B cell (primary cell): ENCODE measurements at places on chromosomes 13 and 19.
A peak's percentile ranks its signal among the peaks of the same experiment; 100 is the strongest.

GRCh38 chr19:13401388-13401787 is 104.9 kb downstream of the CACNA1A start:
- DNase-seq, result no peak

GRCh38 chr19:19406878-19407632 is 1.6 kb downstream of the GATAD2A start:
- peak; percentile 61 for DNase-seq

GRCh38 chr19:4018140-4018613 is 10.6 kb downstream of the PIAS4 start:
- DNase-seq, result no peak

DNA sequence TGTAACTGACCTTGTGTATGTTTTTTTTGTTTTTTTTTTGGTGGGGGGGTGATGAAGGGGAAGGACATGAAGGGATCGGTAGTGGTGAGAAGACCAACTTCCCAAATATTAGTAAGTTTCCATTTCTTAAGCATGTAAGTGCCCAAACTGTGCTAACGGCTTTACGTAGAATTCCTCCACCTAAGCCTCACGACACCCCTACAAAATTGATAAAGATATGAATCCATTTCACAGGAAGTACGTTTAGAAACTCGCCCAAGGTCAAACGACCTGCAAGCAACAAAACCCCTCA is 649 bp downstream of the UQCRFS1 start:
- no peak for DNase-seq

GRCh38 chr19:18310118-18310909 is 12.6 kb downstream of the LSM4 start:
- no peak for DNase-seq

DNA sequence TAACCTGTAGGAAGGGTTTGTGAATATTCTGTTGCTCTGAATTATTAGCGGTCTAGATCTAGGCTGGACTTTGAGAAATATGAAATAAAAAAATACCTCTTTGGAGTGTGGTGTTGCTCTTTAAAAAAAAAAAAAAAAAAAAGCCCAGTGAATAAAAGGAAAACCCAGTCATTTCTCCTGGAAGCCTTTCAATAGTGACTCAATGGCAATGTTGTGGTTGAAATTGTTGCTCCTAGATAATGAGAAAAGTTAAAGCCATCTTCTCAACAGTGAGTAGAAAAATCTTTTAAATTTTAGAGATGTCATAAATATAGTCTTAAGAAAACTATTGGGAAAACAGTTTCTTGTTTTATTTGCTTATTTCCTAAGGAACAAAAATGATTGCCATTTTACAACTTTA is 135.3 kb downstream of the RFC3 start:
- DNase-seq, result no peak

DNA sequence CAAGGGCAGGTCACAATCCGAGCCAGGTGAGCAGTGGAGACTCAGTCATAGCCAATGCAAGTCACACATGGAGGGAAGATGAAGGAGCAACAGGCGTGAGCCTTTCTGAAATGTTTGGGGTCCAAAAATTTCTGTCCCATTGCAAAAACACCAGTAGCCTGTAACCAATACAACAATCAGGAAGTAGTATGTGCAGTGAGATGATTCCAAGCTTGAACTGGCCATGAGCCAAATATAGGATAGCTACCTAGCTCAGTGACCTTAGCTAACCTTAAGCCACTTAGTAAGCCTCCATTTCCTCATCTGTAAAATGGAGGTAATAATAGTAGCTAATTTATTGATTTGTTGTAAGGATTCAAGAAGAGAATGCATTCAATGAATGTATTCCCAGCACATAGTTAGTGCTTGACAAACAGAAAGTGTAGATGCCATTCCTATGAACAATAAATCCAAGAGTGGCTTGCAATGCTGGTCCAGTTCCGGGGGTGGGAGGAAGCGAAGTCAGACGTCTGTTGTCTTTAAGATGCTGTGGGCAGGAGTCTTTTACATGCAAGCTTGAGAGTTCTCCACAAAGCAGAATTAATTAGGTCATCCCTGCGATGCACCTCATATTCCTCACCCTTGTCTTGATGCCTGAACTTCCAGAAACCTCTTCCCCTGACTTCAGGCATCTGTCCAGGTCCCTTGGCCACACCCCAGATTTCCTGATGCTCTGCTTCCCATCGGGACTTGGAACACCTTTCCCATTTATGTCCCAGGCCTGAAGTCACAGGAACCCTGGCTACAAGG is 195.7 kb upstream of the UBL3 start:
- DNase-seq, result no peak

DNA sequence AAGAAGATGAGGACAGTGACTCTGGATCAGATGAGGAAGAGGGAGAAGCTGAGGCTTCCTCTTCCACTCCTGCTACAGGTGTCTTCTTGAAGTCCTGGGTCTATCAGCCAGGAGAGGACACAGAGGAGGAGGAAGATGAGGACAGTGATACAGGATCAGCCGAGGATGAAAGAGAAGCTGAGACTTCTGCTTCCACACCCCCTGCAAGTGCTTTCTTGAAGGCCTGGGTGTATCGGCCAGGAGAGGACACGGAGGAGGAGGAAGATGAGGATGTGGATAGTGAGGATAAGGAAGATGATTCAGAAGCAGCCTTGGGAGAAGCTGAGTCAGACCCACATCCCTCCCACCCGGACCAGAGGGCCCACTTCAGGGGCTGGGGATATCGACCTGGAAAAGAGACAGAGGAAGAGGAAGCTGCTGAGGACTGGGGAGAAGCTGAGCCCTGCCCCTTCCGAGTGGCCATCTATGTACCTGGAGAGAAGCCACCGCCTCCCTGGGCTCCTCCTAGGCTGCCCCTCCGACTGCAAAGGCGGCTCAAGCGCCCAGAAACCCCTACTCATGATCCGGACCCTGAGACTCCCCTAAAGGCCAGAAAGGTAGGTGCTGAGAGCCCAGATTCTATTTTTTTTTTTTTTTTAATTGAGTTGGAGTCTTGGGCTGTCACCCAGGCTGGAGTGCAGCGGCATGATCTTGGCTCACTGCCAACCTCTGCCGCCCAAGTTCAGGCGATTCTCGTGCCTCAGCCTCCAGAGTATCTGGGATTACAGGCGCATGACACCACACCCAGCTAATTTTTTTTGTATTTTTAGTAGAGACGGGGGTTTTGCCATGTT is 2.3 kb downstream of the PPP1R15A start:
- peak; percentile 65 for DNase-seq

- DNase-seq, result no peak
These were observed 41.2 kb downstream of the VAV1 start for GRCh38 chr19:6813659-6814058.

- DNase-seq, result no peak
These were observed 162.8 kb upstream of the SOX1 start for GRCh38 chr13:111904166-111904565.

DNA sequence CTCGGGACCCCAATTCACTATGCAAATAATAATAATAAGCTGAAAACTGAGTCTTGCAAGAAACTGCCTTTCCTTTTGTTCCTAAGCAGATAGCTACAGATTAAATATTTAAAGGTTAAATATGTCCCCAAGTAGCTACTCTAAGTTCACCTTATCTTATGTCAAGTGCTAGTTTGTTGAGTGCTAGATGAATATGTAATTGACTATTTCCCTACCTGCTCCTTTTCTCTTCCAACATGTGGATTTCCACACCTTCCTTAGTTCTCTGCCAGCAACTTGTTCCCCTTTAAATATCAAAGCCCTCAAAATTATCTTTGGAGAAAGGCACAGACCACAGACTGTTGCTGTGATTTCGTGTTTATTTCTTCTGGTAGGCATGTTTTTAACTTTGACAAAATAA is 709.2 kb upstream of the SLITRK1 start:
- no peak for DNase-seq

DNA sequence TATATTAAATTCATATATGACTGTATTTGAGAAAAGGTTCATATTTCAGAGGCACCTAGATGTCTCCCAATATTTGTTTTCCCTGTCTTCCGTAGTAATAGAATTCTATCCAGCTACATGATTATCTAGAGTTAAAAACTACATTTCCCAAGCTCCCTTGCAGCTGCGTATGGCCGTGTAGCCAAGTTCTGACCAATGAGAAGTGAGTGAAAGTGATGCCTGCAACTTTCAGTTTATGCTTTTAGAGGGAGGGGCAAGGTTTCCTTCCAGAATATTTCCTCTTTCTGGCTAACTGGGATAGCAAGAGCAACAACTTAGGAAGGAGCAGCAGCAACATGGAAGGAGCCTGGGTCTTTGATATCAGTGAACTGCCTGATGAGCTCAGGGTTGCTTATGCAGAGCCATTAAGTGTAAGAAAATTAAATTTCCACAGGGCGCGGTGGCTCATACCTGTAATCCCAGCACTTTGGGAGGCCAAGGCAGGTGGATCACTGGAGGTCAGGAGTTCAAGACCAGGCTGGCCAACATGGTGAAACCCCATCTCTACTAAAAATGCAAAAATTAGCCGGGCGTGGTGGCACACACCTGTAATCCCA is 23.2 kb upstream of the CYP2A13 start:
- DNase-seq, result no peak

DNA sequence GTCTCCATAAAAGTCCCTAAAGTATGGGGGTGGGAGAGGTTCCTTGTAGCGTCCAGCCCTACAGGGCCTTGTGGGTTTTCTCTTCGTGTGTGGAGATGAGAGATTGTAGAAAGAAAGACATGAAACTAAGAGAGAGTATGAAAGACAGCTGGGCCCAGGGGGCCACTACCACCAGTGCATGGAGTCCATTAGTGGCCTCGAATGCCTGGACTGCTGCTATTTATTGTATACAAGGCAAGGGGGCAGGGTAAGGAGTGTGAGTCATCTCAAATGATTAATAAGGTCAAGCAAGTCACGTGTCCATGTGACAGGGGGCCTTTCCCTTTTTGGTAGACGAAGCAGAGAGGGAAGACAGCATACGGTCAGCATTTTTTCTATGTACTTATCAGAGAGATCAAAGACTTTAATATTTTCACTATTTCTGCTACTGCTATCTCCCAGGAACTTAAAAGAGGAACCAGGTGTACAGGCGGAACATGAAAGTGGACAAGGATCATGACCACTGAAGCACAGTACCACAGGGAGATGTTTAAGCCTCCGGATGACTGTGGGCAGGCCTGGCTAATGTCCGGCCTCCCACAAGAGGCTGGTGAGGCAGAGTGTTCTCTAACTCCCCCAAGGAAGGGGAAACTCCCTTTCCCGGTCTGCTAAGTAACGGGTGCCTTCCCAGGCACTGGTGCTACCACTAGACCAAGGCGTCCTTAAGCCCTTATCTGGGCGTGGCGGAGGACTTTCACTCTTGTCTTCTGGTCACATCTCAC is 25.5 kb downstream of the FGF21 start:
- no peak for DNase-seq

DNA sequence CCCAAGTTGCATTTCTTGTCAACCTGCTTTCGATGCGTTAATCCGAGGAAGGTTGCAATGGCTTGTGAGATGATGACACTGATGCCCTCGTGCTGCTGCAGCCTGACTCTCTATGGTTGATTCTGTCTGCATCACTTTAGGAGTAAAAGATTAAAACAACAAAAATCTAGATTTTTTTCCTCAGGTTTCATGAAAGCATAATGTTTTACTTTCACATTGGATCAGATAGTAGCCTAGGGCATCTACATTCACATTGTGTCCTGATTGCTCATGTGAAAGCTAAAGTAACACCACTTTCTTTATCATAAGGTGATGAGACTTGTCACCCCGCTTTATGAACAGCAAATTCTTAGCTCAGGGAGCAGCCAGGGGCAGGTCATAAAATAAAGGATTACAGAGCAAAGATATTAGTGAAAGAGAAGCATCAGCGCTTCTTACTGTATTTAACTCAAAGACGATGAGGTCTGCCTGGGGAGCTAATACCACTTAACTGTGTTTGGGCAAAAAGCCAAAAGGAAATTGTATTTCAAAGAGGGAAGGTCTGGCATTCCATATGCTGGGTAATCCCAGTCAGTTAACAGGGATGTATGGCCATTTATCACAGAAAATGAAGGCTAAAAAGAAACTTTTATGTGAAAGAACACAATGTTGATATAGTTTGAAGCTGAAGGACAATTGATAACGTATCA is 270.5 kb downstream of the GPC6 start:
- no peak for DNase-seq

- DNase-seq, result no peak
These were observed 5.9 kb downstream of the TRAPPC6A start for GRCh38 chr19:45172173-45172572.

- no peak for DNase-seq
These were observed 874.9 kb downstream of the EFNB2 start for GRCh38 chr13:105660561-105660960.

GRCh38 chr19:34997071-34997617 is 3.0 kb upstream of the GRAMD1A start:
- DNase-seq, result no peak

DNA sequence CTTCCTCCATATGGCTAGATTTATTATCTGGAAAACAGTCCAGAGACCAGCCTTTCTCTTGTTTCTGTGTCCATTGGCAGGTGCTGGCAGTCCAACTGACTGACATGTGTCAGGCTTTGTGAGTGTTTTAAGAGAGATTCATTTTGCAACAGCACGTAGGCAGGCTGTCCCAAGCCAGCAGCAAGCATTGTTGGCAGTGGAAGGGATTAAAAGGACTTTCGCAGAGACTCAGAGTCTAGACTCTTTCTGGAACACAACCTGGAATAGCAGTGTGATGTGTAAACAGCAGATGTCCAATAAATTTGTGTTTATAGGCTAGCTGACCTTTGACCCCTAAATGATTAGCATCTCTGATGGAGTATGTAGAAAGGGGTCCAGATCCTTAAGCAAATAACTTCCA is 222.2 kb upstream of the SERP2 start:
- DNase-seq, result no peak

DNA sequence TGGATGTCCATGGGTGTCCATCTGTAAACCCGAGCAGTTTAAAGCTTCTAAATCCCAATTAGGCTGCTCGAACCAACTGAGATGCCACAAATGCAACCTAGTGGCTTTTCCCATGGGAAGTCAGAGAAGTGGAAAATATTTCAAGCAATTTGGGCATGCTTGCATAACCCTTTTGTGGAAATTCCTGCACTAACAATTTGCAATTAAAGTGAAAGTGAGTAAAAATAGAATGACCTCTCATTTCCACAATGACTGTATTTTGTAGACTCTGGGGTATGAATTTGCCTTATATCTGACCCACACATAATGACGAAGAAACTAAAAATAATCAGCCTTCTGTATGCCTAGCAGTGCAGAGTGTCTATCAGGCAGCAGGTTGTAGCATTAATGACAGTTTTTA is 91.8 kb upstream of the TSC22D1 start:
- DNase-seq, result no peak

- no peak for DNase-seq
These were observed 11.4 kb downstream of the CHAMP1 start for GRCh38 chr13:114325729-114326128.

DNA sequence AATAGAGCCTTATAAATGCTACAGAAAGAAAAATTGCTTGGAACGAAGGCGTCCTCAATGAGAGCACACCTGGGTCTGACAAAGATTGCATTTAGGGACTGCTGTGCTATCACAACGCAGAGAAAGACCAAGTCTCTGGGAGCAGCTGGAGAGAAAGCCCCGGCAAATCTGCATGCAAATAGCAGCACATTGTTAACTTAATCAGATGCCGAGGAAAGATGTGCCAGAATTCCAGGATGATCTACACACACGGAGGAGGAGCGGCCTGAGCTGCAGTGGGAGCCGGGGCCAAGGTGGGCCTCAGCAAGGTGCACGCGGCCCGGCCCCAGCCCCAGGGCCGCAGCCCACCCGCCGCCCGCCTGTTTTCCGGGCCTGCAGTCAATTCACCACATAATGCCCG is 1.4 kb downstream of the ZNF536 start:
- no peak for DNase-seq

GRCh38 chr13:111947876-111948275 is 119.1 kb upstream of the SOX1 start:
- no peak for DNase-seq
